ENCODE measurements at places on chromosomes 6 and 20.

- peak; percentile 25 for DNase-seq
Measured at GRCh38 chr6:89375427-89376267, 23.1 kb upstream of the UBE2J1 start.

- DNase-seq, result no peak
Measured at GRCh38 chr6:111478749-111479148, 4.3 kb downstream of the REV3L start.

DNA sequence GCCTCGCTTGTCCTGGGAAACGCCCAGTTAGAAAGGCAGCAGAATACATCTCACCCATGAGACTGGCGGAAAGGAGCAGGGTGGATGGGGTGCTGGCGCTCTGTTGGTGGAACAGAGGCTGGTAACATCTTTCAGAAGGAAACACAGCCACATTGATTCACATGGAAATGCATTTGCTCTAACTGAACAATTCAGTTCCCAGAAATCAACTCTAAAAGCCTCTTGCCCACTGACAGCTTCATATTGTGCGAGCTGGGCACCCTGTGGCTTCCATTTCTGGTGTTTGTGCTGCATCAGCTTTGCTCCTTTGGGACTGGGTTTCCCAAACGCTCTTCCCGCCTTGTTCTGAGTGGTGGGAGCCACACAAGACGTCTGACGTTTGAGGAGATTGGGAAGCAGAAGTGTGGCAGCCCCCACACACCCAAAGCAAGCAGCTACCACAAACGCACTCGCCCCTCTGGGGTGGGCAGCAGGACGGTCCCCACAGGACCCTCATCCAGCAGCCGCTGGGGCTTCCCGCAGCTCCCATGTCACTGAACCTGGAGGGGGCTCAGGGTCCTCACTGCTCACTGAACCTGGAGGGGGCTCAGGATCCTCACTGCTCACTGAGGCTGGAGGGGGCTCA lies 229.5 kb downstream of the ERMARD start:
- no peak for DNase-seq

DNA sequence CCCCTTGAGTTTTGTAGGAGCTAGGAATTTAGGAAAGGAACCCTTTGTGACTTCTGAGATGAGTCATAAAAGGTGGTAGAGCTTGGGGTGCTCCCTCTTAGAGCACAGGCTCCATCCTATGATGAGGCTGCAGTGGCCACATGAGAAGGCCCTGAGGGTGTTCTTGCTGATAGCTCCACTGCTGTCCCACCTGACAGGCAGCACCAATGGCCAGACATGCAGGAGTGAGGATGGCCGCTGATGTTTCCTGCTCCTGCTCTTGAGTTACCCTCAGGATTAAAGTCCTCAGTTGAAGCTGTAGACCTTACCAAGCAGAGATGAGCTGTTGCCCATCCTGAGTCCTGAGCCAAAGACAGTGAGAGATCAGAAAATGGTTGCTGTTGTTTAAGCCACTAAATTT lies 512.1 kb downstream of the CDH26 start:
- DNase-seq, result no peak

- no peak for DNase-seq
Measured at GRCh38 chr6:104606361-104606760, 253.4 kb downstream of the HACE1 start.

DNA sequence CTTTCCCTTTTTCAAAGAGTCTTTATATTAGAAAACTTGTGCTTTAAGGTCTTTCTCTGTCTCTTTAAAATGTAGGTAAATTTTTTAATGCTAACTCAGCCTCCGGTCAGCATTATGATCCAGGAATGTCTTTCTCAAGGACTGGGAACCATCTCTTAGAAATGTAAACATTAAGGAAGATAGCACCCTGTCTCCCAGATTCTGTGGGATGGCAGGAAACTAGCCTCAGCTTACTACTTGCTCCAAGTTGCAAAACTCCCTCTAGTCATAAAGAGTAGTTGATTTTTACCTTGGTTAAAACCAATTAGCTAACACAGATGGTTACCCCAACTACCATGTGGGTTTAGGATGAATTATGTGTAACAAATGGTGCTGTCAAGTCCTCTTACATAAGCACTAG lies 4.7 kb upstream of the TAAR1 start:
- no peak for DNase-seq

- DNase-seq, result no peak
Measured at GRCh38 chr20:63327231-63327745, 33.9 kb downstream of the CHRNA4 start.

DNA sequence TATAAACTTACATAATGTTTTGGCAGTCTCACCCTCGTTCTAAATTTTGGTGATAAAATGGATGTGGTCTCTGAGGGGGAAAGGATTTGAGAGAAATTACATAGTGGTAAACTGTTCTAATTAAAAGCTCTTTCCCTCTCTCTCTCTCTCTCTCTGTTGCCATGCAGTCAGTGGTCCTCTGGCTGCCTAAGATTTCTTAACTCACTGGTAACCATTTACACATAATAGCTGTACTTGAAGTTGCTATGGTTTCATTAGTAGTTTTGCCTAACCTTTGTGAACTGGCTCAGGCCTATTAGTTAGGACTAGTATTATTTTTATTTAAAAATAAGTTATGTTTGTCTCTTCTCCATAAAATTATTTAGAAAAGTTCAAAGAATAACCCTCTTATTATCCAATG lies 42.0 kb downstream of the MAPK14 start:
- no peak for DNase-seq

DNA sequence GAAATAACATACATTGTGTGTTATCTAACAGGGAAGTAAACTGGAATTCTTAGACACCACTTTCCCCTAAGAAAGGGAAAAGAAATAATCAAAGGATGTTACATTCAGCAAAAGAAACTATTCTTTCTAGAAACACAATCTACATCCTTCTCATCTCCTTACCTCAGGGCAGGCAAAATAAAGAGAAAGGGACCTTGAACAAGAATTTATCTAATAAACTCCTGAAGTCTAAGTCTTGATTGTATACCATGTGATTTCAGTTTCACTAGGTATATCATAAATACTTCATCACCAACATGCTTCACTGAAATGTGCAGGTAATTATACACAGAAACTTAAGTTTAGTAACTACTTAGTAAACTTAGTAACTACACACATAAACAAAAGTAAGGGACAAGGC lies 15.0 kb downstream of the EZR start:
- DNase-seq, result no peak
